NCI-H2081 treated with DMSO at 0.1 percent for 48 hours (cell line): ENCODE measurements at places on chromosomes 1 and 21.

GRCh38 chr21:44819283-44820243 lies 1.7 kb upstream of the SUMO3 start:
- no peak for DNase-seq

- DNase-seq: no peak
Measured at GRCh38 chr1:187408212-187409004, 579.7 kb downstream of the PLA2G4A start.

DNA sequence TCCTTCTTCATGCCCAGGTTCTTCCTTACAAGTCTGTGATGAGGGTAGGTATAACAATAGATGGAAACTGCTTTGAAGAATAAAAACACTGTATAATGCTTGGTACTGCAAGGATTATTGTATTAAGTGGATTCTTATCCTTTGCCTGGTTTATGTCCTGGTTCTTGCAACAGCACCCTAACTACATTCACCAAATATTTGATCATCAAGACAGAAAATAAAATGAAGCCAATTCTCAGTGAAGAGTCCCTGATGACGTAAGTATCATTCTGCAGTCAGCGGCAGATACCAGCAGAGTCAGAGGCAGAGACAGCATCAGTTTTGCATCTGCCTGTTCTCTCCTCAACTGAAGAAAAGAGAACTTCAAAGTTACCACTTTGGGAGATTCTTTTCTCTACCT lies 19.7 kb downstream of the ARHGEF11 start:
- DNase-seq: no peak

- DNase-seq: no peak
Measured at GRCh38 chr21:35561116-35561515, 499.2 kb downstream of the SETD4 start.

- no peak for DNase-seq
Measured at GRCh38 chr1:232084584-232085223, 458.1 kb downstream of the DISC1 start.

GRCh38 chr21:32770871-32771523 lies 558 bp downstream of the PAXBP1 start:
- DNase-seq: no peak

GRCh38 chr1:147527941-147528936 lies 13.1 kb upstream of the BCL9 start:
- no peak for DNase-seq
